ENCODE measurements at places on chromosomes 2 and 18.

DNA sequence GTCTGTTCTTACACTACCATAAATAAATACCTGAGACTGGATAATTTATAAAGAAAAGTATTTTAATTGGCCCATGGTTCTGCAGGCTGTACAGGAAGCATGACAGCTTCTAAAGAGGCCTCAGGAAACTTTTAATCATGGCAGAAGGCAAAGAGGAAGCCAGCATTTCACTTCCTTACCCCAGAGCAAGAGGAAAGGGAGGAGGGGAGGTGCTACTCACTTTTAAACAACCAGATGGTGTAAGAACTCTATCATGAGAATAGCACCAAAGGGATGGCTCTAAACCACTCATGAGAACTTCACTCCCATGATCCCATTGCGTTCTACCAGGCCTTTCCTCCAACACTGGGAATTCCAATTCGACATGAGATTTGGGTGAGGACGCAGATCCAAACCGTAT, 344.4 kb upstream of the SLC39A10 start:
- DNase-seq = no peak

DNA sequence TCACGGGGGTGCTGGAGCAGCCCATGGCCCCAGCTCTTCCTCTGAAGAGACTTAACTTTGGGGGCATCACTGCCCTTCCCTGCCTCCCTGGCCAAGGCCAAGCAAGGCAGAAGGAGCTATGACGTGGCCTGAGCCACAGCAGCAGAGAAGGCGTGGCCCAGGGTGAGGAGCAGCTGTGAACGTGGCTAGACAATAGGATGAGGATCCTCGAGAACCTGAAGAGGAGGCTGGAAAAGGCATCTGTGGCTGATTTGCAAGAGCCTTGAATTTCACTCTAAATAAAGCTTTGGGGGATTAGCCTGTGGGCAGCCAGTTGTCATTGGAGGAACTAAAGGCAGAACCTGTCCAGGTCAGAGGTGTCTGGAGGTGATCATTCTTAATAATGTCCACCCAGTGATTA, 652.9 kb upstream of the ID2 start:
- no peak for DNase-seq

- no peak for DNase-seq
Measured at GRCh38 chr2:201900362-201900761, 94.0 kb downstream of the CDK15 start.

- no peak for DNase-seq
Measured at GRCh38 chr18:46224181-46224775, 120.1 kb downstream of the HAUS1 start.

DNA sequence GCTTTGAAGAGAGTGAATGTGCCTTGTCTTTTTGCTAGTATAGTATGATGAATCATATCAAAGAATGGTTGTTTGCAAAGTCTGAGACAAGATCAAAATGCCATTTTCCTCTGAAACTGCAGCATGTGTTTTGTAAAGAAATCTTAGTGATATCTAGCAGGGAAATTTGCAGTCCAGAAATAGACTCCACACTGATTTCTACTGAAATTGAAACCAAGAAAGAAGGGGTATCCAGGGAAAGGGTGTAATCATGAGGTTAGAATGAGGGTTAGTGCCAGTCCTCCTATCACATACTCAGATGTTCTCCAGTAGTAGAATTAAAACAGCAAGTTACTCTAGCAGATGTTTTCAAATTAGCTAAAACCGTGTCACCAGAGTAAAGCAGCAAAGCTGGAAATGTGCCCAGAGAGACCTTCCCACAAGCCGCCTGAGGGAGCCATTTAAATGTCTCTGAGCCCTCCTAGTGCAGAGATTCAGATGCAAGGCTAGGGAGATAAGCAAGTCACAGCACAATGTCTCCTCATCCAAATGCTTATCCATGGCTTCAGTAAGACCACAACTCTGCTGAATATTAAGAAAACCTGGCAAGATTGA, 4.9 kb downstream of the DLGAP1 start:
- DNase-seq = no peak

- no peak for DNase-seq
Measured at GRCh38 chr2:23556929-23557328, 171.9 kb downstream of the KLHL29 start.

- DNase-seq = no peak
Measured at GRCh38 chr2:46334389-46335271, 37.4 kb downstream of the EPAS1 start.

- DNase-seq = no peak
Measured at GRCh38 chr18:59893971-59894370, 5.8 kb upstream of the PMAIP1 start.

GRCh38 chr2:170258382-170258781, 80.4 kb downstream of the MYO3B start:
- DNase-seq = no peak

DNA sequence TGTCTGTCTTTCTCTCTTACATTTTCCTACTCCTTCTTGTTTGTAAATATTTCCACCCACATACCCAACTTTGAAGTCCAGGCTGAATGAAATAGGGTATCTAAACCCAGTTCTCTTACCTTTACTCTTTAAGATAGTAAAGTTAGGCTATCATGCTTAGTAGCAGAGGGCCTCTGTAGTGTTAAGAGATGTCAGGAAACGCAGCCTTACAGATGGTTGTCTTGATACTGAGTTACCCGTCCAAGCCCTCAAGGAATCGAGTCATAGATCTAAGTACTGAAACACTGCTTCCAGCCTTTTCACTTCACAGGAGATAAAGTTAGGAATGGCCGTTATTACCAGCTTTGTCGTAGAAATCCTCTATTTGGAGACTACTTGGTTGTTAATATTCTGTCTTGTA, 24.3 kb downstream of the MRPS9 start:
- no peak for DNase-seq

- no peak for DNase-seq
Measured at GRCh38 chr2:172098287-172098649, 4.4 kb downstream of the DLX2 start.

GRCh38 chr2:28497206-28497605, 1.3 kb downstream of the PLB1 start:
- DNase-seq = no peak

GRCh38 chr2:182447863-182448262, 21.0 kb upstream of the PDE1A start:
- no peak for DNase-seq

GRCh38 chr2:15316370-15316814, 244.7 kb downstream of the NBAS start:
- no peak for DNase-seq

DNA sequence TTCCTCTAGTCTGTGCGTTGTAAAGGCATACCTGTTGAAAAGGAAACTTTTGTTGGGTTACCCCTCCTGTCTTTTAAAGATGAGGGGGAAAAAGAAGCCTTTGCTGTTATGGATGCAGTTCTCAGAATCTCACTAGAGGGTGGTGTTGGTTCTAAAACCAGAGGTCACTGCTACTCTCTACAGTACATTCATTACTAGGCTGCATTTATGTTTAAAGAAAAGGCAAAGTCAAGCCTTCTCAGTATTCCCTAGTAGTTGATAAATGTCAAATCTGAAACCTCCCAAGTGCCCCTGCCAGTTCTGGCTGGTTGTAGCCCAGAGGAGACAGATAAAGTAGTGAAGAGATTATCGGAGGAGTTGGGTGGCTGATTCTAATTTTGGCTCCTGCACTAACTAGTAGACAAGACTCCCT, 1.4 kb upstream of the PLCL1 start:
- DNase-seq = no peak

GRCh38 chr18:49768051-49768391, 45.3 kb downstream of the ACAA2 start:
- DNase-seq = no peak

GRCh38 chr18:73511771-73512503, 635.7 kb downstream of the FBXO15 start:
- no peak for DNase-seq

DNA sequence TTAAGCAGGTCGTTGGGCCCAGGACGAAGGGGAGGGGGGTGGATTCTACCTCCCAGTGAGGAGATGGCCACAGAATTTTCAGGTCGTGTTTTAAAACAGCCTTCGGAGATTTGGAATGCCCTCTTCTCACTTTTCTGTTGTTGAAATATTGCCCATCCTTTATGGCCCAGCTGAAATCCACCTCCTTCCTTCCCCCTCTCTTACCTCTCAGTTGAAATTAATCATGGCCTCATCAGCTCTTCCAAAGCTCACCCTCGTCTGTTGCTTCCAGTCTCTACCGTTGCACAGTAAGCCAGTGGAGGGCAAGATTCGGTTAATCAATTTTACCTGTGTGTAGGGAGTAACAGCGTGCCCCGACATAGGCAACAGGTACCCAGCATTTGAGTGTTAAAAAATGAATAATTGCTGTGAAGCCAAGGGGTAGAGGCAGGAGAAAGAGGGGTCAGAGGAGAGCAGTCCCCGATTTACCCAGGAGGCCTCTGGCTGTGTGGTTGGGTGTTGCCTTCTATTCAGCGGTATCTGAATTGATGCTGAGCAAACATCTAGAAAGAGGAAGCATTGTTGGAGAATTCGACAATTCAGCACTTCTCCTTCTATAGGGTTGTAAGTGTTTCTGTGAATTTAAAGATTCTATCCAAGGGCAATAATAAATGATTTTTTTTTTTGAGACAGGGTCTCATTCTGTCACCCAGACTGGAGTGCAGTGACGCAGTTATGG, 8.6 kb upstream of the PDIA6 start:
- no peak for DNase-seq

- no peak for DNase-seq
Measured at GRCh38 chr2:30826916-30827315, 19.7 kb upstream of the CAPN13 start.

DNA sequence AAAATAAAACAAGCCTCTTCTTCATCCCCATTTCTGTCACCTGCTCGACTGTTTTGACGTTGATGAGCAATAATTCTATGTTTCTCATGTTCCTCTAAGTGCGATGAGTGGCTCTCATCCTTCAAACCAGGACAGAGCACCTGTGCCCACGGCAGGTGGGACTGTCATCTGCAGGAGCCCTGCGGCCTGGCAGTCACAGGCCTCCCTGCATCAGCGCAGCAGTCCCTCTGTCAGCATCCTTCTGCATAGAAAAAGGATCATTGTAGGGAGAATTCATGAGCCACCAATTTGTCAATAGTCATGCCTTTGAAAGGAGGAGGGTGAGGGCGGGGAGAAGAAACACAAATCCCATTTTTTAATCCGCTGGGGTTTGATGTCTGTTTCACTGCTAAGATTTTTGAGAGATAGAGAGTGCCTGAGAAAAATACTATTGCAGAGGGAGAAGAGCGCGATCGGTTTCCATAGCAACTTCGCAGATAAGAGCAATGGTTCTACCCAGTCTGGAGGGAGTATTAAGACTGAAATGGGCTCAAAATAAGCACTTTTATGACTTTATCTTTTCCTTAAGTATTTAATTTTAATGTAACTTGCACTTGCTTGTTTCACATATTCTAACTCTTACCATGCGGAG, 234.3 kb upstream of the NCKAP5 start:
- no peak for DNase-seq

DNA sequence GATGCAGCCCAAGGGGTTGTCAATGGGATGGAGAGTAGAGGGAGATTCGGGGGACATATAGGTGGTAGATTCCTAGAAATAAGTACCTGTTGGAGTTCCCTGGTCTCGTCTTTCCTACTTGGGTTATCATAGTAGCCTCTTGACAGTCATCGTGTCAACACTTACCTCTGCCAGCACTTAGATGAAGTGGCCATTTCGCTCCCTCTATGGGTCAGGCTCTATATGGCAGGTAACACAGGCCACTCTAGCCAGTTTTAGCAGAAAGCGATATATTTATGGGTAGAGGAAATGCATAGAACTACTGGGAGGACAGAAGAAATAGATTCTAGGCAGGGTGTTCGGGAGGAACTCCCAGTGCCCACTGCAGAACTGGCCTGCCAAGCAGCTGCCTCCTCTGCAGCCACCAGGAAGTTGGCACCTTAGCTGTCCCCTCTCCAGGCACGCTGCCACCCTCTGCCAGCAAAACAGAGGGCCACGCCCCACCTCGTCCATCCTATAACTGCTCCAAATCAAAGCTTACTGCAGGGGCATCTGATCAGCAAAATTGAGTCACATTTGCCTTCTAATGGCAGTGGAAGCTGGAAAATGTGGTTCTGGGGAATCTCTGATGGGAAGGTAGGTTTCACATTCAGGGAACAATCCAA, 181.3 kb downstream of the INSIG2 start:
- no peak for DNase-seq

GRCh38 chr2:101374821-101375561, 12.3 kb downstream of the CREG2 start:
- DNase-seq = no peak
